ENCODE measurements at places on chromosomes 12 and 14. TPM values are rescaled to one million over a fixed set of nuclear protein-coding genes. Genes with fewer than 3 reads are reported as not detected.

GRCh38 chr14:65476273-65476941 is 63.9 kb downstream of the FUT8 start:
- DNase-seq: no peak

Gene PDZRN4
- 1.8 TPM for polyA plus RNA-seq

GRCh38 chr14:53953002-53953827 is 3.4 kb downstream of the BMP4 start:
- DNase-seq: peak; percentile 91

DNA sequence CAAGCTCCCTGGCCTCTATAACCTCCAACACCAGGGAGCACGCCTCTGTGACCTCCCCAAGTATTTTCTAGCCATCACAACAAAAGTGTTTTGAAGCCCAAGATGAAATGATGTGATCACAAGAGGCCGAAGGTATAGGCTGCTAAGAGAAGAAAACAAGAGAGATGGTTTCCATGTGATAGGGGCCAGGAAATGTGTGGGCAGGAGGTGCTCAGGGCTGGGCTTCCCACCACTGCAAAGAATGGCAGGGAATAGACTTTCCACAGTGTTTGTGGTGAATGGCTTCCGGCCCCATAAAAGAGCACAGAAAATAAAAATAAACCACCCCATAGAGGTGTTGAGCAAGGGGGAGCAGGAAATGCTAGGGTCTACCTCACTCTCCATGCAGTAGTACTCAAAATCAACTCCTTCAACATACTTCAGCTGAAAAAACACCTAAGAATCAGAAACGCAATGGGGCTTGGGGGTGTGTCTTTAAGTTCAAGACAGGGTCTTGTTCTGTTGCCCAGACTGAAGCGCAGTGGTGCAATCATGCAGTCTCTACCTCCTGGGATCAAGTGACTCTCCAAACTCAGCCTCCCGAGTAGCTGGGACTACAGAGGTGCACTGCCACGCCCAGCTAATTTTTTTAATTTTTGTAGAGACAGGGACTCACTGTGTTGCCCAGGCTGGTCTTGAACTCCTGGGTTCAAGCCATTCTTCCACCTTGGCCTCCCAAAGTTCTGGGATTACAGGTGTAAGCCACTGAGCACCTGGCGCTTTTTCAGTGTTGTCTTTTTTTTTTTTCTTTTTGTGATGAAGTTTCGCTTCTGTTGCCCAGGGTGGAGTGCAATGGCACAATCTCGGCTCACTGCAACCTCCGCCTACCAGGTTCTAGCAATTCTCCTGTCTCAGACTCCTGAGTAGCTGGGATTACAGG is 27.1 kb downstream of the DAD1 start:
- no peak for DNase-seq

DNA sequence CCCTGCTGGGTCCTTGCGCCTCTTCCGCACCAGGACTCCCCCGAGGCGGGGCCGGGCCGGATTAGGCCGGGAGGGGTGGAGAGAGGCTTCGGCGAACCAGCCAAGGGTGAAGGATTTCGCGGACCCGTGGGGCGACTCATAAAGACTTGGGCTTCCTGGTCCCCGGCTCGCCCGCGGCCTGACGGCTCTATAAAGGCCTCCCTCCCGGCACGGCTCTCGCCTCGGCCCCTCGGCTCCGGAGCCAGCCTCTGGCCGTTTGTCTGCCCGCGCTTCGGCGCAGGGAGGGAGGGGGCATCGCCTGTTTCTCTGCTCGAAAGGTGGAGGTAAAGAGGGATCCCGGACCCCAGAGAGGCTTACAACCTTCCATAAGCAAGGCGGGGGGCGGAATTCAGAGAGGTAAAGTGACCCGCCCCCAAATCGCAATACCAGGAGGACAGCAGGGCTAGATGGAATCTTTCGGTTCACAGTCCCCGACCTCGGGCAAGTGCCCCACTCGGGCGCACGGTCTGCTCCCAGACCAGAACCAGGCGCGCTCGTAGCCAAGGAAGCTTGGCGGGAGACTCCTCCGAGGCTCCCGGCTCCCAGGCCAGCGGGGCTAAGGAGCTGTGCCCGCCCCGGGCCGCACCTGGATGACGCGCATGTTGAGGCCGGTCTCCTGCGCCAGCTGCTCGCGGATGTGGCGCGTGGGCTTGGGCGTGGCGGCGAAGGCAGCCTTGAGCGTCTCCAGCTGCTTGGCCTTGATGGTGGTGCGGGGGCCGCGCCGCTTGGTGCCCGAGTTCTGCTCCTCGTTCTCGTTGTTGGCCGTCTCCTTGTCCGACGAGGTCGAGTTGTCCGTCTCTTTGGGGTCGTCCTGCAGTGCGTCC is 3.9 kb downstream of the LHX5 start:
- DNase-seq: no peak

Gene RIPK3
- 2.1 TPM for polyA plus RNA-seq

Gene PLEKHD1
- polyA plus RNA-seq: 0.62 TPM

DNA sequence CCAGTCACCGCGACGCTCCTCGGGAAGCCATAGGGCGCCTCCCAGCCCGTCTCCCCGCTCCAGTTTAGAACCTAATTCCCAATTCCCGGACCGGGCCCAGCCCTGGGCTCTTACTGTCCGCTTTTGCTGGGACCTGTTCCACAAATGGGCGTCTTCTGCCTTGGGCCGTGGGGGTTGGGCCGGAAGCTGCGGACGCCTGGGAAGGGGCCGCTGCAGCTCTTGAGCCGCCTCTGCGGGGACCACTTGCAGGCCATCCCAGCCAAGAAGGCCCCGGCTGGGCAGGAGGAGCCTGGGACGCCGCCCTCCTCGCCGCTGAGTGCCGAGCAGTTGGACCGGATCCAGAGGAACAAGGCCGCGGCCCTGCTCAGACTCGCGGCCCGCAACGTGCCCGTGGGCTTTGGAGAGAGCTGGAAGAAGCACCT is 797 bp downstream of the UNG start:
- DNase-seq: no peak

DNA sequence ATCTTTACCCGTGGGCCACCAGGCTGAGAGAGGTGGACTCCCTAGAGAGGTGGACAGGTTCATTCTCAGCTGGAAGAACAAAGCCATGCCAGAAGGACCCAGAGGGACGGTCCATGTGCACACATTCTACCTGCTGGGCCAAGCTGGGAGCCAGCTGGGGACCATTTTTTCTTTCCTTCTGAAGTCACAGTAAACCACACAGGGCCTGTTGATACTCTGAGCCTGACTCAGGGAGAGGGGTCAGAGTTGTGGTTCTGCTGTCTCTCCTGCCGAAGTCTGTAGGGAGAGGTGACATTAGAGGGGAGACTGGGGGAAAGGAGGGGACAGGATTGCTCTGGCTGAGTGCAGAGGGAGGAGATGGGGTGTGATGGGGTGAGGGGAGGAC is 148.6 kb downstream of the TSPAN9 start:
- DNase-seq: no peak

GRCh38 chr12:51406290-51406689 is 15.1 kb upstream of the GALNT6 start:
- no peak for DNase-seq

Gene SSPN
- 121 TPM for polyA plus RNA-seq

DNA sequence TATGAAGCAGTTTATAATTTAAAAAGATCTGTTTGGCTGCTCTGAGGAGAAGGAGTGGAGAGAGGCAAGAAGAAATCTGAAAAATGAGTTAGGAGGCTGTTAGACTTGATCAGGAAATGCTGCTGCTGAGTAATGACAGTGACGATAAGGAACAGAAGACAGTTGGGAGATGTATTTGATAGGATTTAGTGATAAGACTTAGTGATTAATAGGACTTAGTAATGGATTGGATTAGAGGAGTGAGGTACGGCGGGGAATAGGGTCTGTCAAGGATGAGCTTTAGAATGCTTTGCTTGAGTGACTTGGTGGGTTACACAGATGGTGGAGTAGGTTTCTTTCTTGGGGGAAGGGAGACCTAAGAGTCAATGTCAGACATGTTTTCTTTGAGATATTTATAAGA is 31.7 kb downstream of the UNC79 start:
- no peak for DNase-seq

Gene PHC1
- polyA plus RNA-seq: 39.2 TPM

DNA sequence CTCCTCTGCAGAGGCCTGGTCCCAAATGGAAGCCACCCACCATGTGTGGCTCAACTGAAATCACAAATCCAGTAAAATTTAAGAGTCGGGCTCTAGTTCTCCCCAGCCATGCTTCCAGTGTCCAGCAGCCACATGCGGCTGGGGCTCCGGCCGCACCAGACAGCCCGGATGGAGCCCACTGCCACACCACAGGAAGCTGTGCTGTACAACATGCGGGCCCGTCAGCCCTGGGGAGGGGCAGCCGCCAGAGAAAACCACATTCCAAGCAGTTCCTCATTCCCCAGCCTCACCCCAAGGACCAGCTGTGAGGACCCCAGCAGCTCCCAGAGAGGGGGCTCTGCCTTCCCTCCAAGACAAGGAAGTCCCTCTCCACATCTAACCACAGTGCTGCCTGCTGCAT is 135.0 kb downstream of the NCOR2 start:
- no peak for DNase-seq

DNA sequence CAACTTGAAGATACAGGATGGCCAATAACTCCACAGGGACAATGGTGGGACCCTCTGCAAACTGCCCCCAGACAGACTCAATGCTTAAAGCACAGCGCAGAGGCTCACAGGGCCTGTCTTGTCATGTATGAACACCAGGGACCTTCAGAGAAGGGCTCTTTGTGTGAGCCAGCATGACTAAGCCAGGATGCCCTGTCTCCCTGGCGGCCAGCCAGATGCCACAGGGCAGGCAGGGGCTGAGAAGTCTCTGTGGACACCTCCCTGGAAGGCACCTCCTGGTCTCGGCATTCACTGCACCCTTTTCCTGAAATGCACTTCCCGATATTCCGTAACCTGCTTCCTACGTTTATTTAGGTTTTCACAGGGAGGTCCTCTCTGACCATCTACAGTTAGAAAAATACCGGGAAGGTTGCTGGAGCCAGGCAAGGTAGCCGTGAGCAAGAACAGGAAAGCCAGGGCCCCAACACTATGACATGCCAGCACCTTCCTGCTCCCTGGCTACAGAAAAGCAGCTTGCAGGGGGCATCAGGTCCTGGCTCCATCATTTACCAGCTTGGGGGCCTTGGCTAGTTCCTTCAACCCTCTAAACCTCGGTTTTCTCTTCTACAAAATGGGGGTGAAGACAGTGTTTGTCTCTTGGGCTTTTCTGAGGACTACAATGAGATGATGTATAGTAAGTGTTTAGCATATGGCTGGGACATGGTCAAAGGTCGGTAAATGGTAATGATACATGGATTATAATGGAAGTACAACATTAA is 65.0 kb downstream of the PITPNM2 start:
- DNase-seq: no peak

DNA sequence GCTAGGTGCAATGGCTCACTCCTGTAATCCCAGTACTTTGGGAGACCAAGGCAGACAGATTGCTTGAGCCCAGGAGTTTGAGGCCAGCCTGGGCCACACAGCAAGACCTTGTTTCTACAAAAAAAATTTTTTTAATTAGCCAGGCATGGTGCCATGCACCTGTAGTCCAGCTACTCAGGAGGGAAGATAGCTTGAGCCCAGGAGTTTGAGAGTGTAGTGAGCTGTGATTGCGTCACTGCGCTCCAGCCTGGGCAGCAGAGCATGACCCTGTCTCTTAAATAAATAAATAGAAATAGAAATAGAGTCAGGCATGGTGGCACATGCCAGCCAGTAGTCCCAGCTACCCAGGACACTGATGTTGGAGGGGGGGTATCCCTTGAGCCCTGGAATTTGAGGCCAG is 36.7 kb upstream of the CLIP1 start:
- no peak for DNase-seq

- no peak for DNase-seq
These were observed 269.5 kb downstream of the ACSS3 start for GRCh38 chr12:81347404-81347803.

- DNase-seq: no peak
These were observed 196.5 kb downstream of the ANO4 start for GRCh38 chr12:100991102-100991501.

- no peak for DNase-seq
These were observed 41.1 kb downstream of the PRB3 start for GRCh38 chr12:11228296-11228879.

- DNase-seq: no peak
These were observed 22.5 kb upstream of the C14orf180 start for GRCh38 chr14:104557086-104557485.

DNA sequence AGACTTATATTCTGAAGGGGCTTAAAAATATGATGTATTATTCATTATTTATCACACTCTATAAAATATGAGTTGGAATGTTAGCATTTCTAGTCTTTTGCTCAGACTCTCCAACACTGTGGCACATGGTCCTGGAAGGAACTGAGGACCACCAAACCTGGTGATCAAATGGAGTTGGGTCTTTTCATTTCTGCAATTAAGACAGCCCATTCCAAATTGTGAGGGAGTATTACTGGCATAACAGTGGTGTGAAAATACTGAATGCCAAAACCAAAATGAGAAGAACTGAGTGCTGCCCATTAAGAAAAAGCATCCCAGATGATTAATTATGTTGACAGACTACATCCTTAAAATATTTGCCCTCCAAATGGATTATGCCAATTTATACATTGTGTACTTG is 90.8 kb downstream of the NPAS3 start:
- no peak for DNase-seq

Gene STK38L
- polyA plus RNA-seq: 26.1 TPM

GRCh38 chr14:62800577-62800976 is 244.7 kb downstream of the KCNH5 start:
- no peak for DNase-seq

Gene DPPA3
- not detected for polyA plus RNA-seq

DNA sequence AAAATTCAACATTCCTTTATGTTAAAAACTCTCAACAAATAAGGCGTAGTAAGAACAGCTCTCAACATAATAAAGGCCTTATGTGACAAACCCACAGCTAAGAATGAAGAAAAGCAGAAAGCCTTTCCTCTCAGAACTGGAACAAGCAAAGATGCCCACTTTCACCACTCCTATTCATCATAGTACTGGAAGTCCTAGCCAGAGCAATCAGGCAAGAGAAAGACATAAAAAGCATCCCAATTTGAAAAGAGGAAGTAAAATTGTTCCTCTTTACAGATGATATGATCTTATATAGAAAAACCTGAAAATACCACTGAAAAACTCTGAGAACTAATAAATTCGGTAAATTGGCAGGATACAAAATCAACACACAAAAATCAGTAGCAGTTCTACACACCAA is 52.1 kb downstream of the STON2 start:
- no peak for DNase-seq

Gene NANOG
- polyA plus RNA-seq: 0.61 TPM

Measured in hindlimb muscle (tissue), 1 donor.